Fibroblast of skin of abdomen (primary cell): ENCODE measurements at places on chromosomes 3 and 15.

DNA sequence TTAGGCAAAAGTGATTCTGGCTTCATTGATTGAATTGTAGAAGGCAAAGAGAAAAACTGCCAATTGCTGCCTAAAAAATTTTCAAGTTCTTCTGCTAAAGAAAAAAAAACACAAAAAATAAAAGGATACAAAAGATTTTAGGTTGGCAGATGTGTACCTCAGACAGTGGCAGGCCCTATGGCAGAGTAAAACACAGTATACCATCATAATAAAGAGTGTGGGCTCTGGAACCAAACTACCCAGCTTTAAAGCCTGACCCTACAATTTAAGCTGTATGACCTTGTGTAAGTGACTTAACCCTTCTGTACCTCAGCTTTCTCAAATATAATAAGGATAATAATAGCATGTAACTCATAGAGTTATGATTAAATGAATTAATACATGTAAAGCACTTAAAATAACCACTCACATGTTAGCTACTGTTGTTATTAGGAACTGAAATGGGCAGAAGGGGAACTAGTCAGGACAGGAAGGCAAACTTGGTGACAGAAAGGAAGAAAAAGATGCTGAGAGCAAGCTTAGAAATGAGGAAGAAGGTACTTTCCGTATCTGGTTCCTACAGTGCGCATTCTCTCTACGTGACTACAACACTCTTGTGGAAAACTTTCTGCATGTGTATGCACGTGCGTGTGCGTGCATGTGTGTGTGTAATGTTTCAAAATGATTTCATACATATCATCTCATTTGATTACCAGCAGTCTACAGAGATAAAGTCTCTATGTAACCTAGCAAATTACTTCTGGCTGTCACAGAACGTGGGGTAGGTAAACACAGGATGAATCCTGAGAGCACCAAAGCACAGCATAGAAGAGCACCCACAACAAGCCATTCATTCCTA is 13.6 kb upstream of the GATM start:
- no peak for DNase-seq

DNA sequence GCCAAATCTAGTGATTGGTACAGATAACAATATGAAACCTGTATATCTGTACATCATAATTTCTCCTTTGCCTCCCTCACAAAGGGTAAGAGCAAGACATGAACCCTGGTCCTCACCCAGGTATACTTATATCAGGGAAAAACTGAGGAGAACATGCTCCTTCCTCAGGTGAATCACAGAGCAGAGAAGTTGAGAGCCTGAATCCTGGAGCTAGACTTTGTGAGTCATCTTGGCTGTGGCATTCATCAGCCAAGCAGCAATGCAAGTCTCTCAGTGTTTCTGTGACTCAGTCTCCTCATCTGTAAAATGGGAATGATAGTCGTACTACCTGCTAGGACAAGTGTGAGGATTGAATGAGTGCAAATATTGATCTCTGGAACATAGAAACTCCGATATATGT is 165.7 kb upstream of the ADAMTS9 start:
- no peak for DNase-seq

- no peak for DNase-seq
These were observed 13.8 kb downstream of the HDAC11 start for GRCh38 chr3:13493867-13494441.

DNA sequence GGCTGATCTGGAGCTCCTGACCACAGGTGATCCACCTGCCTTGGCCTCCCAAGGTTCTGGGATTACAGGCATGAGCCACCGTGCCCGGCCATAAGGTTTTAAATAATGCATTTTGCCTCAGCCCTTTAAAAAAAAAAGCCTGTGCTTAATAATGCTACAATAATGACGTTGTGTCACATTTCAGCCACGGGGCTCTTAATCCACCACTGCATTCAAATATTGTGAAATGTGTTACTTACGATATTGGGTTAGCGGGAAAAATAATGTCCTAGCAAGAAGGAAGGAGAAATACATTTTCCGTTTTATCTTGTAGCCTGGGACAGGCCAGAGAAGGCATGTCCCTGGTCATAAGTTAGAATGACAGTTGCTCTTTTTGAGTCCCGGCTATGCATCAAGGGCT is 17.6 kb downstream of the PAQR5 start:
- no peak for DNase-seq

- DNase-seq: peak; percentile 89
These were observed 9.3 kb downstream of the STRA6 start for GRCh38 chr15:74193299-74193718.

GRCh38 chr3:136255672-136256406 is 5.7 kb downstream of the PCCB start:
- DNase-seq: no peak

- no peak for DNase-seq
These were observed 203.6 kb upstream of the PDZRN3 start for GRCh38 chr3:73828348-73828747.

DNA sequence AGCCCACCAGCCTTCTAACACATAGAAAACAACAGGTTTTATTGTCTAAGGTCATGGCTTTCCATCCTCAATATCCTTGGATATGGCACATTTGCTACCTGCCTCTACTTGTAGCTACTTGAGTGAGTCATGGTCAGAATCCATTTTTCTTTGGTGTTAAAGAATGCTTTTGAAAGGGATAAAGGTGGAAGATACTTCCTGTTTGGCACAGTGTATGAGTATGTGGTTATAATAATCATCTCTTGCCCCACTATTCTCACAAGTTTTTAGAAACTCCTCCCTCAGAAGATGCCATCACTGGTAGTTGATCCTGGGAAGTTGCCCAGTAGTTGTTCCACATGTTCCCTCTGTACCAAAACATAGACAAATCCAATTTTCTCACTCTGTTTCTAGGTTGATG is 508.6 kb upstream of the IL12A start:
- DNase-seq: no peak

GRCh38 chr3:64264501-64265109 is 39.3 kb upstream of the PRICKLE2 start:
- DNase-seq: peak; percentile 36

DNA sequence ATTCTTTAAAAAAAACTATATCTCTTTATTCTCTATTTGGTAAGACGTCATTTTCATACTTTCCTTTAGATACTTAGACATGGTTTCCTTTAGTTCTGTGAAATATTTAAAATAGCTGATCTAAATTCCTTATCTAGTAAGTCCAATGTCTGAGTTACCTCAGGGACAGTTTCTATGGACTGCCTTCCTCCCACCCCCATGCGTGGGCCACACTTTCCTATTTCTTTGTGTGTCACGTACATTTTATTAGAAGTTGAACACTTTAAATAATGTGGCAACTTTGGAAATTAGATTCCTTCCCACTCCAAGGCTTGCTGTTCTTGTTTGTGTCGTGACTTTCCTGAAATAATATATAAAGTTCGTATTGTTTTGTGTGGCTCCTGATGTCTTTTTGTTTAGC is 260.7 kb downstream of the EDEM1 start:
- no peak for DNase-seq

GRCh38 chr3:113834983-113835382 is 3.6 kb upstream of the GRAMD1C start:
- peak; percentile 6 for DNase-seq

DNA sequence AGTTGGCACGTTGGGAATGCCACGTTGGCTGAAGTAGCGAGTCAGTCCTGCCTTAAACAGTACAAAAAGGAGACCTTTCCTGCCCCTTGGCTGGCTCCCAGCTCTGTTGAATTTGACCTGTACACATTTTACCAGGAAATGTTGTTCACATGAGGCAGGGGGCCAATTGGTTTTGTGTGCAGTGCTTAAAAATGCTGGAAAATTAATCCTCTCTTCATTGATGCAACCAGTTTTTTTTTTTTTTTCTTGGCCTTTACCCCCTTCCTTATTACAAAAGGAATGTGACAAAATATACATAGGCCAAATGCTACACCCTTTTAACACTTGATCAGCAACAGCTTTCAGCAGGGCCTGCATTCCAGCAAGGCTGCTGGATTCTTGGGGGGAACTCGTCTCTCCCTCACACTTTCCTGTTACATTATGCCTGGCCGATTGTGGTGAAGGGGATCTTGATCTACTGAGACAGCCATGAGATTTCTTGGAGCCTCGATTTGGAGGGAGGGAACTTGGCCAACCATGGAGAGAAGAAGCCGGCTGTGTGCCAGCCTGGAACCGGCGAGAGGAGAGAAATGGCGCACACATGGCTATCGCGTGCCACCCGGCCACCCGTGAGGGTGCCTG is 93.1 kb downstream of the DNASE1L3 start:
- DNase-seq: peak; percentile 55

DNA sequence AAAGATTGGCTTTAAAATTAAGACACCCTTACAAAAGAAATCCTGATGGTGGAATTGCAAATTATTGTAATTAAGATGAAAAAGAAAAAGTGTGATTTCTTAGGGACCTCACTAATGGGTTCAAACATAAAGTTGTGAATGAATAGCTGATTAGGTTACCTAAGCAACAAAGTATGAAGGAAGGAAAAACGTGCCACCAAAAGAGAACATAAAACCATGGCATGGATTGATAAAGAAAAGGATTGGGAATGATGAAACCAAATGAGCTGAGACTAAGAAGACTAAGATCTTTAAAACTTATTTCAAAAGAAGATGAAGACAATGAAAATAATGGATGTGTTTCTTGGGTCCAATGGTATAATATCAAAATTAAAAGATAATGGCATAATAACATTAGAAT is 32.2 kb upstream of the GUCA1C start:
- DNase-seq: no peak

GRCh38 chr15:26628879-26629529 is 143.9 kb downstream of the GABRB3 start:
- peak; percentile 69 for DNase-seq

DNA sequence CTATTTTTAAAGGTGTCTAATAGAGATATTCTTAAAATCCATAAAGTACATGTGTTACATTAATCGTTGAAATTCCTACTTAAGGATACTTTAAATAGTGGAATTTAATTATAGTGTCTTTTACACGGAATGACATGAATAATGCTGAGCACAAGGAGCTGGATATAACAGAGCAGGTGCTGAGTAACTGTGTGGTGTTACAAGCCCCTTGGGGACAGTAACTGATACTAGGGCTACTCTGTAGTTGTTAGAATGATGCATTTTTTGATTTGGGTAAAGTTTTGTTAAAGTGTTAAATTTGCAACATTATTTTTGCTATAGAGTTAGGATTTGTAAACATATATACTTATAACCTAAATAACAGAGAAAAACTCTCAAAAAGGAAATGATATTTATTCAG is 1496.1 kb downstream of the OTOL1 start:
- no peak for DNase-seq

- no peak for DNase-seq
These were observed 64.0 kb downstream of the POLR2M start for GRCh38 chr15:57770495-57770894.

GRCh38 chr3:148911592-148911991 is 46.5 kb downstream of the CPA3 start:
- DNase-seq: no peak

GRCh38 chr15:94887391-94887790 is 656.0 kb downstream of the MCTP2 start:
- no peak for DNase-seq

DNA sequence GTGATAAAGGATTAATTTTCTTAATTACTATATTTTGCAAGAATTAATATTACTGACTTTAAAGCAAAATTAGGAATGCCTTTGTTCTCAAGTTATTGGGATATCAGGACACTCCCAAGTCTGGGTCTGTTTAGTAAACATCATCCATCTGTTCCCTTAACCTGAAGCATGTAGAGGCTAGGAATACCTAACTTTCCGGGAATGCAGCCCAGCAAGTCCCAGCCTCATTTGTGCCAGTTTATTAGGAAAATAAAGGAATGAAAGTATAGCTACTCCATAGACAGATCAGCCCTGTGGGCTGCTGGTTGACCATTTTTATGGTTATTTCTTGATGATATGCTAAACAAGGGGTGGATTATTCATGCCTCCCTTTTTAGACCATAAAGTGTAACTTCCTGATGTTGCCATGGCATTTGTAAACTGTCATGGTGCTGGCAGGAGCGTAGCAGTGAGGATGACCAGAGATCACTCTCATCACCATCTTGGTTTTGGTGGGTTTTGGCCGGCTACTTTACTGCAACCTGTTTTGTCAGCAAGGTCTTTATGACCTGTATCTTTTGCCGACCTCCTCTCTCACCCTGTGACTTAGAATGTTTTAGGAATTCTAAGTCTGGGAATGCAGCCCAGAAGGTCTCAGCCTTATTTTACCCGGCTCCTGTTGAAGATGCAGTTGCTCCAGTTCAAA is 540.2 kb downstream of the NAALADL2 start:
- DNase-seq: no peak

GRCh38 chr15:97517737-97518136 is 442.8 kb upstream of the ARRDC4 start:
- no peak for DNase-seq

GRCh38 chr3:16355828-16356227 is 90.8 kb downstream of the OXNAD1 start:
- DNase-seq: no peak

DNA sequence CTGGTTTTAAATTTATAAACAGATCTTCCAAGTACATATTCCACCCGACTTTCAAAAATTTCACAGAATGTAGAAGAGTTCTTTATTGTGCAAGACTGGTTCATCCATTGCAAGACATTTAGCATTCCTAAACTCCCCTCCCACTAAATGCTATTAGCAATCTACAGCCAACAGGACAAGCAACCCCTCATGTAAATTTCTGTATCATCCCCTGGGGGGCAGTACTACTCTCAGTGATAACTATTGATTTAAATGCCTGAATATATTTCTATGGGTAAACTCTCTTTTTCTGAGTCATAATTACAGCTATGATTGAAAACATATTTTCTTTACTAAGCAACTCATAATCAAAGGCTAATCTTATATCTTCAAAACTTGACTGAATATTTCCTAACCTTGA is 10.7 kb upstream of the SLC15A2 start:
- DNase-seq: peak; percentile 7

- no peak for DNase-seq
These were observed 15.6 kb downstream of the IQCB1 start for GRCh38 chr3:121819236-121819635.

- DNase-seq: peak; percentile 71
These were observed 126.2 kb upstream of the RASGRP1 start for GRCh38 chr15:38690719-38691332.

DNA sequence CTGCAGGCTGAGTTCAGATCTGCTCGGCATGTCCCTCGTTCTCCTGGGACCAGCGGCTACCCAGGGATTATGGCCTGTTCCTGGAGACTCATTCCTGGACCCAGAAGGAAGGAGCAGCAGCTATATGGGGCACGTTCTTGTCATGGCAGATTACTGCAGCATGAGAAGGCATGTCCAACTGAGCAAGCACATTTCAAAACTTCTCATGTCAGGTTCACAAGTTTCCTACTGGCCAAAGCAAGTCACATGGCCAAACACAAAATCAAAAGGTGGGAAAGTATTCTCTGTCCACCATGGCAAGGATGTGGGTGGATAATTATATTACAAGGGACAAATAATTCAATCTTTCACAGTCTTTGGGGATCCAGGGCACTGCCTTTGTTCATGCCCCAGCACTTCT is 71.9 kb upstream of the C15orf39 start:
- no peak for DNase-seq
